ENCODE measurements at places on chromosomes 5 and 9.

GRCh38 chr5:34791761-34792244 is 47.2 kb upstream of the TTC23L start:
- DNase-seq: no peak

DNA sequence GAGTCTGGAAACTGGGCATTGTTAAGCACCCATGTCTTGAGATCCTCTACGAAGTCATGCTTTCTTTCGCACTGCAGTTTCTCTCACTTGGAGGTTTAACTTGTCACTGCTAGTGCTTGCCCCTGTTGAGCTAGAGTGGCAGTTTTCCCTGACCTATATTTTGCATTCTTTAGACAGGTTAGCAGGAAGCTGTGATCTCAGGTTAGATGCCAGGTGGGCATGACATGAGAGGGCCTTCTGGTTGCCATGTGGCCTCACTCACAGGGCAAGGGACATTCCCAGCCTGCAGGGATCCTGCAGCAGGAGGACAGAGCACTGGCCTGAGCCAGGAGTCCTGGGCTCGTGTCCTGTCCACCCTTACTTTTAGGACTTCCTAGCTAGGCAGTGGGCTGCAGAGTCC is 28.6 kb downstream of the SLC36A1 start:
- DNase-seq: no peak

- no peak for DNase-seq
Measured at GRCh38 chr5:14444161-14444560, 137.4 kb upstream of the OTULINL start.

DNA sequence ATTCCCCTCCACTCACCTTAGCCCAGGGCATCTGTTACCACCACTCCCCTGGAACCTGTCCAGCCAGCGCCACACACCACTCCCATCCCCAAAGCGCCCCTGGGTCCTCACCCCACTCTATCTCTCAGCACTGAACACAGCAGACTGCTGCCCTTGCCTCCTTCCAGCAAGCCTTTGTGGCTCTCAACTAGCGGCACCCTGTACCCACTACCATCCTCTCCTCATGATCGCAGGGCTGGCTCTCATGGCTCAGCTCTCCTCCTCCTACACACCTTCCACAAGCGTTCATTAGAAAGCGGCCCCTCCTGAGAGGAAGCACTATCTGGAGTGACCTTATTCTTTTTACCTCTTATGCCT is 13.3 kb upstream of the BASP1 start:
- no peak for DNase-seq

GRCh38 chr5:135246923-135247795 is 151.9 kb downstream of the MACROH2A1 start:
- DNase-seq: peak; percentile 67

DNA sequence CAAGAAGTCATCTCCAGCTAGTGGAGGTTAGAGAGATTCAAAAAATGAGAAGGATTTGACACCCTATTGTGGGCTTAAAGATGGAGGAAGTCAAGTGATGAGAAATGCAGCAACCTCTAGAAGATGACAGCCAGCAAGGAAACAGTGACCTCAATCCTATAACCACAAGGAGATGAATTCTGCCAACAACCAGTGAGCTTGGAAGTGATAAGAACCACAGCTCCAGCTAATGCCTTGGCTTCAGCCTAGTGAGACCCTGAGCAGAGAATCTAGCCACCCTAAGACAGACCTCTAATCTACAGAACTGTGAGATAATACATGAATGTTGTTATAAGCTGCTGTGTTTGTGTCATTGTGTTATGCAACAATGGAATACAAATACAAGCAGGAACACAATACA is 262.4 kb downstream of the GRIA1 start:
- no peak for DNase-seq

DNA sequence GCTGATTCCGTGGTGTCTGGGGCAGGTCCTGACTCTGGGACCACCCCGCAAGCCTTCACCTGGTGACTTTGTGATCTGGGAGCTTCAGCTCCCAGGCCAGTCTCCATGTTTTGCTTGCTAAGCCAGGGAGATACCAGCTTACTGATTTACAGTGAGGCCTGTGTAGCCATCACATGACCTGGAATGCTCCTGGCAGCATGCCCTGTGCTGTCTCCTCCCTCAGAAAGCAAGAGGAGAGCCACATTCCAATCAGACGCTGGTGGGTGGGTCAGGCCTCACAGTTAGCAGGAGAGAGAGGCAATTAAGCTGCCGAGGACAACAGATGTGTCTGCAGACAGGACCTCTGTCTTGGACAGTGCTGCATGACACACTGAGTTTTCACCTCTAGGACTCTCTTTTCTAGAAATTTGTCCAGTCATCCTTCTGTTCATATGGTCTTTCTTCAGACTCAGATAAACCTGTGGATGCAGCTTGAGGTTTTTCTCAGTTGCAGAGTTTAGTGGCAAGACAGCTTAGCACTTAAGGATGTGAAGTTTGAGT is 24.4 kb upstream of the GRPEL2 start:
- DNase-seq: peak; percentile 86

GRCh38 chr5:162407614-162408013 is 340.0 kb downstream of the GABRG2 start:
- no peak for DNase-seq

- no peak for DNase-seq
Measured at GRCh38 chr9:77763566-77763965, 115.4 kb upstream of the GNA14 start.

DNA sequence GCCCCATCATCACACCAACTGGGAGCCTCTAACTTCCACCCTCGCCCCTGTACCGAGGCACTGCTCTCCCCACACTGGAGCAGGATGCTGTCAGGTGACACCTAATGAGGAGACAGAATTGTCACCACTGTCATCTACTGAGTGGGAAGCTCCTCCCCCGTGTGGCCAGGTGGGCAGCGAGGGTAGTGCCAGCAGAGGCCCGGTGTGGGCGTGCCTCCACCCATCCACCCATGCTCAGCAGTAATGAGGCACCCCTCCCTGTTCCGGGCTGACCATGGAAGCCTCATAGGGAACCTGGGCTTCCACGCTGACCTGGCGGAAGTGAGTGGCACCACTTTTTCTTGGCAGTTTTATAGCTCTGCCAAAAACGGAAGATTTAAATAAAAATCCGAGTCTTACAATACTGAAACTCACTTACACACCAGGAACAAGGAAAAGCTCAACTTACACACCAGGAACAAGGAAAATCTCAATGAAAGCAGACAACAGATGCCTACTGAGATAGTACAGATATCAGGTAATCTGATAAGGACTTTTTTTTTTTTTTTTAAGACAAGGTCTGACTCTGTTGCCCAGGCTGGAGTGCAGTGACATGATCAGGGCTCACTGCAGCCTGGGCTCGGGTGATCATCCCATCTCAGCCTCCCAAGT is 30.6 kb upstream of the ASS1 start:
- DNase-seq: no peak

GRCh38 chr9:71830153-71830552 is 61.8 kb upstream of the CEMIP2 start:
- DNase-seq: no peak

DNA sequence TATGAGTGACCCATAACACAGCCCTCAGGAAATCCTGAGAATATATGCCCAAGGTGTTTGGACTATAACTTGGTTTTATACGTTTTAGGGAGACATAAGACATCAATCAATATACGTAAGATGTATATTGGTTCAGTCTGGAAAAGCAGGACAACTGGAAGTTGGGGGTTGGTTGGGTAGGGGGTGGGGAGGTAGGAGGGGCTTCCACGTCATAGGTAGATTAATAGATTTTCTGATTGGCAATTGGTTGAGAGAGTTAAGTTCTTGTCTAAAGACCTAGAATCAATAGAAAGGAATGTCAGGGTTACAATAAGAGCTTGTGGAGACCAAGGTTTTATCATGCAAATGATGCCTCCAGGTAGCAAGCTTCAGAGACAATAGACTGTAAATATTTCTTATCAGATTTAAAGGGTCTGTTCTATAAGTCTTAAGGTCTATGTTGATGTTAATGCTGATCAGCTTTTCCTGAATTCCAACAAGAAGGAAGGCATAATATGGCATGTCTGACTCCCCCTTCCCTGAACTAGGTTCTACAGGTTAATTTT is 2267.7 kb upstream of the ACO1 start:
- DNase-seq: no peak

GRCh38 chr5:32690666-32691065 is 20.5 kb upstream of the NPR3 start:
- no peak for DNase-seq

DNA sequence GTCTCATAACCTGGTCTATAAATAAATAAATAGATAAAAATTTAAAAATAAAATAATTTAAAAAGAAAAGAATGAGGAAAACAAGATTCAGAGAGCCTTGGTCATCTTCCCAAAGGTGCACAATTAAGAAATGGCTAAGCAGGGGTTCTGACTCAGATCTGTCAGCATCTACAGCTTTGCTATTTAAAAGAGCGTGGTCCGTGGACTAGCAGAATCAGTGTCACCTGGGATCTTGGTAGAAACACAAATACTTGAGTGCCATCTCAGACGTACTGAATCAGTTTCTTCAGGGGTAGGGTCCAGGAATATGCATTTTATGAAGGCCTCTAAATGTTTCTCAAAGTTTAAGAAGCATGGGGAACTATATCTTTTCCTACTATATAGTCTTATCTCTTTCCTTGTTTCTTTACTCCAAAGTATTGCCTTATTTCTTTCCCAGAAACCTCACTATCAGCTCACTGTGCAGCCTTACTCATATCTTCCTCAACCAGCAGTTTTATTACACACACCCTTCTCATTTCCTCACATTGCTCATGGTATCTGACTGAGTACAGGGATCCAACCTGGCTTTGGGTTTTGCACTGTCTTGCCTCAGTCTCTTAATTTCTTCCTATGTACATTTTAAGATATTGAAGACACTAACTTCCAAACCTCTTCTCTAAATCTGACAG is 58.6 kb downstream of the TMC1 start:
- DNase-seq: no peak

DNA sequence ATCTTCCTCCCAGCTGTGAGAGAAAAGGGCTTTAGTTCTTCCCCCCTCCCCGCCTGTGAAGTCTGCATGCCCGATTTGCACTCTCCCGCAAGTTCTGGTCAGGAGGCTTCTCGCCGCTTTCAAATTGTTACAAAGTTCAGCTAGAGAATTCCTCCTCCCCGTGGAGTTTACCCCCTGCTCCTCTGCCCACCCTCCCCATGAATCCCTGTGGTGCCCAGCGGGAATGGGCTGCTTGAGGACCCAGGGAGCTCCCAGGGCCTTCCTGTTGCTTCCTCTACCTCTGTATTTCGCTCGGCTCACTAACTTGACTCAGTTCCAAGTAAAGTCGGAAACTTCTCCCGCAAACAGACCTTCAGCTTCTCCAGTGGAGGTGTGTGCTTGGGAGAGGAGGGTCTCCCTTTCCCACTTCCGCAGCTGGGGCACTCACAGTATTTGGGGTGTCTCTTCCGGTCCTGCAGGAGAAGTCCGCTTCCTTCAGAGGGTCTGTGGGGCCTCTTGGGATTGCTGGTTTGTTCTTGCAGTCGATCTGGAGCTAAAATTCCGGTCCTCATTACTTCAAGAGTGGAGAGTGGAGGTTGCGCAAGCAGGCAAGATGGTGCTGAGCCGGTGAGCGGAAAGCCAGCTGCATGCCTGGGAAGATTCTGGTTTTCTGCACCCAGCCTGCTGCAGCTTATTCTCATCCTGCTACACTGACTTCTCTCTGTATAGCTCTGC is 97.8 kb downstream of the ADAMTS12 start:
- no peak for DNase-seq

GRCh38 chr9:89444274-89444673 is 53.6 kb downstream of the SEMA4D start:
- no peak for DNase-seq

DNA sequence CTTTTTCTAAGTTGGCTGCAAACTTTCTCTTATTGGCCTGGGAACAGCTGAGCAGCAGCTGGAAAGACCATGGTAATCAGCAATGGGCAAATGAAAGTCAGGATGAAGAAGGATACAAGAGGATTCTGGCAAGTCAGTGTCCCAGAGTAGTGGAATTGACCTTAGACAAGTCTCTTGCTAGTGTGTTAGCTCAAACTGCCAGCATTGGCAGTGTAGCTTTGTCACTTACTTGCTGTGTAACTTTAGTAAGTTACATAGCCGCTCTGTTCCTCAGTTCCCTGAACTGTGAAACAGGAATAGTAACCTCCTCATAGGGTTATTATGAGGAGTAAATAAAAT is 3.6 kb downstream of the ALDH1A1 start:
- DNase-seq: no peak

DNA sequence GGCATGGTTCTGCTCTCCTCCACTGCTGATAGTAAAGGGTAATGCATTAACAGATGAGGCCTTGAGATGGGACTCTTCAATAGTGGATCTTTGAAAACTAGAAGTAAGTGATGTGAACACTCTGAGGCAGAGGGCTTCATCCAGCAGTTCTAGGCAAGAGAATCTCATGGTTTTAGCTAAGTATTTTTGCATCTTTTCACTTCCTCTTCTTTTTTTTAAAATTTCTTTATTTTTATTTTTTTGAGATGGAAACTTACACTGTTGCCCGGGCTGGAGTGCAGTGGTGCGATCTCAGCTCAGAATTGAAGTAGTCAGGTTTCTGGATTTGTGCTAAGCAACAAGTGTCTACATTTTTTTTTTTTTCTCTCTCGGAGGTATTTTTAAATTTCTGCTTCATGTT is 101.9 kb downstream of the MTRR start:
- DNase-seq: no peak

DNA sequence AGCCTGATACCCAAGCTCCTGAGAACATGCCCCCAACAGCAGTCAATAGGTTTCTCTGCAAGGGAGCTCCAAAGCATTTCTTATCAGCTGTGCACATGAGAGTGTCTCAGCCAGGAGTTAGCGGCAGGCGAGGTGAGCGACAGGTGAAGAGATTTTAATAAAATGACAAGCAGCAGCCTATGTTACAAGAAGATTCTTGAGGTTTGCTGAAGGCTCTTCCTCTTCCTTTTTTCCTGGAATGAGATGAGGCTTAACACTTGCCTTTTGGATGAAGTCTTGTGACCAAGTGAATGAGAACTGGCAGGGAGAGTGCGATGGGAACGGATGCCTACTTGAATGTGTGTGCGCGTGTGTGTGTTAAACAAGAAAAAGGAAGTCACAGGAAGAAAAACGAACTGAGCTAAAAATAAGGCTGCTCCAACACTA is 76.1 kb downstream of the SHB start:
- DNase-seq: no peak

DNA sequence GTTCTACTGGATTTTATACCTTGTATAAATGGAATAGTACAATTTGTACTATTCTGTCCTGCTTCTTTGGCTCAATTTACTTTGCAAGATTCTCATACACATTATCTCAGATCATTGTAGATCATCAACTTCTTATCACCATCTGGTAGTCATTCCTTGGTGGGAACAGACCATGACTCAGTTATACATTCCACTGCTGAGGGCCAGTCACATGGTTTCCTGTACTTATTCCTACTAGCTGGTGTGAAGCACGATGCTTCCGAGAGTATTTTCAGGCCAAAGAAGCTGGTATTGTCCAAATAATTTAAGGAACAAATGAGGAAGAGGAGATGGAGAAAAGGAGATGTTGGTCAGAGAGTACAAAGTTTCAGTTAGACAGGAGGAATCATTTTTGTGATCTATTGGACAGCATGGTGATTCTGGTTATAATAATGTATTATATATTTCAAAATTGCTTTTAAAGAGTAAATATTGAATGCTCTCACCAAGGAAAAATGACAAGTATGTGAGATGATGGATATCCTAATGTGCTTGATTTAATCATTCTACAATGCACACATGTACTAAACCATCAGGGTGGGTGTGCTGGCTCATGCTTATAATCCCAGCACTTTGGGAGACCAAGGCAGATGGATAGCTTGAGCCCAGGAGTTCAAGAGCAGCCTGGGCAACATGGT is 124.1 kb downstream of the SYK start:
- peak; percentile 27 for DNase-seq
